LNCaP clone FGC (cell line): ENCODE measurements at places on chromosomes 11 and 22.

- no peak for DNase-seq
These were observed 35.0 kb downstream of the INTS4 start for GRCh38 chr11:77959434-77959833.

DNA sequence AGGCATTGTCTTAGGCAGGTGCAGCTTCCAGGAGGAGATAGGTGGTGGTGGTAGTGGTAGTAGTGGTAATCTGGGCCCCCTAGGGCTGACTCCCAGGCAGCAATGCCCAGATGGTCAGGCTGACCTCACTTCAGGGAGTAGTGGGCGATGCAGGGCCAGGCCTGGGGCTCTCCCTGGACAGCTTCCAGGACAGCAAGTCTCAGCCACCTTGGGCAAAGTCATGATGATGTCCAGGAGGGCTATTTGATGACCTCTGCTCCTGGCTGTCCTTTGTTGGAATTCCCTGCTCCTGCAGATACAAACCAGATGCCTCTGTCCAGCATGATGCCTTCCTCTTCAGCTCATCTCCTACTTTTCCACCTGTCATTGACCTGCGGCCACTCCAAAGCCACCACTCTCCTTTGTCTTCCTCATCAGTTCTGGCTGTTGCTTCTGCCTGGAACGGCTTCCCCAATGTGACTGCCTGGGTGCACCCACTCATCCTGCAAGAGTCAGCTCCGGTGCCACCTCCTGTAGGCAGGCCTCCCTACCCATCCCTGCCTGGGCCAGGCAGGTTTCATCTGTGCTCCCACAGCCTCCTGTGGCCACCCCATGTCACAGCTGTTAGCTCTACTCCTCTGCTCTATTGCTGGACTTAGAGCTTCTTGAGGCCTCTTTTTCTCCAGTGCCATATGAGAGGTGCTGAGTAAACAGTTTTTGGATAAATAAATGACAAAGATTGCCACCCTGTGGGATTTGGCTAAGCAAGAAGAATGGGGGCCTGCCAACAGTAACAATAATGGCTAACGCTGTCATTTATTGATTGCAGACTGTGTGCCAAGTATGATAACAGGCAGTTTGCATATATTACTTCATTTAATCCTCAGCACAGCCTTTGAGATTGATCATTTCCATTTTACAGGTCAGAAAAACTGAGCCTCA, 172.9 kb upstream of the NECTIN1 start:
- DNase-seq, result no peak

DNA sequence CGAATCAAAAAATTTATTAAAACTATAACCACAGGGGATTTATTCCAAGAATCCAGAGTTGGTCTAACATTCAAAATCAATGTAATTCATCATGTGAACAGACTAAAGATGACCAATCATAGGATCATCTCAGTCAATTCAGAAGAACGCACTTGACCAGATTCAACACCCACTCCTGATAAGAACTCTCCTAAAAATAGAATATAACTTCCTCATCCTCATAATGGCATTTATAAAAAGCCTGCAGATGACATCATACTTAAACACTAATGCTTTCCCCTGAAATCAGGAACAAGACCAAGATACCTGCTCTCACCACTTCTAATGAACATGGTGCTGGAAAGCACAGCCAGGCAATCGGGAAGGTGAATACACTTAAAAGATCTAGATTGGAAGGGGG, 10.5 kb upstream of the MUC2 start:
- no peak for DNase-seq

- no peak for DNase-seq
These were observed 24.6 kb upstream of the TMA7B start for GRCh38 chr22:39935612-39936011.

DNA sequence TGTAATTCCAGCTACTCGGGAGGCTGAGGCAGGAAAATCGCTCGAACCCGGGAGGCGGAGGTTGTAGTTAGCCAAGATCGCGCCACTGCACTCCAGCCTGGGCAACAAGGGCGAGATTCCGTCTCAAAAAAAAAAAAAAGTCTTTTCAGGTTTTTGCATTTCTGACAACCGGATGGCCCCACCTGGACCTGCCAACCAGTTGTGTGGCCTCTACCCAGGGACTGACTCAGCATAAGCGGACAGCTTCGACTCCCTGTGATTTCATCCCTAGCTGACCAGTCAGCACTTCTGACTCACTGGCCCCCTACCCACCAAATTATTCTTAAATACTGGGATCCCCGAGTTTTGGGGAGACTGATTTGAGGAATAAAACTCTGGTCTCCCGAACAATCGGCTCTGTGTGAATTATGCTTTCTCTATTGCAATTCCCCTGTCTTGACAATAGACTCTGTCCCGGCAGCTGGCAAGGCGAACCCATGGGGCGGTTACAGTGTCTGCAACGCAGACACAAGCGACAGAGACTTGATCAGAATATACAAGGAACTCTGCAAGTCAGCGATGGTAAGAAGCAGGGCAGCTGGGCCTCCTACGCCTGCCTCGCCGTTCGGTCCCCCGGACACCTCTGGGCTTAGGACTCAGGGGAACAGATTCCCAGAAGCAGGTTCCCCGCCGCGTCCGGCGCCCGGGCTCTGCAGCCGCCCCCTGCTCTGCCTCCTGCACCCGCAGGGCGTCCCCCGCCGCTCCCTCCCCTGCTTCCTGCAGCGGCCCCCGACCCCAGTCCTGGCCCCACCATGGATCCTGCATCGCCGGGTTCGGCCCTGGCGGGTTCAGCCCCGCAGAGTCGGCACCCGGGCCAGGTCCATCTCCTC, 741 bp upstream of the TALDO1 start:
- DNase-seq, result no peak

GRCh38 chr22:37404091-37404490, 23.2 kb downstream of the ELFN2 start:
- DNase-seq, result no peak
